A673 (cell line): ENCODE measurements at places on chromosomes 3 and 15. TPM values are rescaled to one million over a fixed set of nuclear protein-coding genes. Genes with fewer than 3 reads are reported as not detected.

CCR3 gene
- not detected in 2 replicates for total RNA-seq

DNA sequence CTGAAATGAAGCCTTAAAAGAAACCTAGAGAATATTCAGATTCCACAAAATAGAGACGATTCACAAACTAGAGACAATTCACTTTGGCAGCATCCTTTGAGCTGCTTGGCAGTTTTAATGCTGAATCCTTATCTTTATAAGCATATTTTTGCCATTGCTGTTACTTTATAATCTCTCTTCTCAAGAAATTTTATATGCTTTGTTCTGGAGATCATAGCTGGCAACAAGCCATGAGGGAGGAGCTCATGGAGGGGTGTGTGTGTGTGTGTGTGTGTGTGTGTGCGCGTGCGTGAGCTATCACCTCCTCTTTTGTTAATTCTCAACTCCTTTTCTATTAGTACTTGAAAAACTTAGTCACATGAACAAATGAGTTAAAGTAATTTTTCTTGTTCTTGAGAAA is 495.0 kb upstream of the RGMA start:
- no peak for DNase-seq
- no peak overlapping the region for H3K27ac ChIP-seq
- no peak overlapping the region for H3K4me3 ChIP-seq
- H3K4me1 ChIP-seq: no peaks in the 10 kb centered on the region

GRCh38 chr3:78690766-78691165 is 1077.0 kb downstream of the ROBO1 start:
- H3K4me3 ChIP-seq: no peak overlapping the region
- H3K36me3 ChIP-seq: no peaks in the 10 kb centered on the region
- peaks cover 26% of the 10 kb centered on the region for H3K4me1 ChIP-seq

DNA sequence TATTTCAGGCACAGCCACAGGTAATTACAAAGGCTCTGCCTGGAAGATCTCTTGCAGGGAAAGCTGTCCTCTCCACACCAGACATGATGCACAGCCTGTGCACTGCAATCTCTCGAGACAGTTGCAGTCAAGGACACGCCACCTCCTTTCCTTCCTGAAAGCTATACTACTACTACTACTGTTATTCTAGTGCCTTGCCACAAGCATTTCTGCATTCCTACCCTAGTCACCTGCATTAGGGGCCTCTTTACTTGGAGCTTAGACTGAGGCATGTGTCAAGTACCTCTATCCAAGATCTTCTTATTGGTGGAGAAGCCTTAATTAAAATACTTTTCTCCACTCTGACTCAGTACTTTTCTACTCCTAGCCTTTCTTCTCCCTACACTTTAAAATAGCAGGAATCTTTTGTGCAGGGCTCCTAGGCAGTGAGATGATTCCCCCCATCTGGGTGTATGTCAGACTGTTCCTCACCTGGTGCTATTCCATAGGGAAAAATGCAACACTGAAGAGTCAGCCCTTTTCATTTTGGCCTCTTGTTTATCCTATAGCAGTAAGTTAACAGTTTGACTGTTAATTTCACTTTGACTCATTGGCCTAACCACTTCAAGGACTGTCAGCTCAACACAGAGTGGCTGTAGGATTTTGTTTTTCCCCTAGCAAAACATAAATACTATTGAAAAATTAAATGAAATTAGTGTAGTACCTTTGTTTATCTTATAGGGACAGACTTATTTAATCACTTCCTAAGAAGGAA is 78.9 kb downstream of the ESYT3 start:
- H3K27ac ChIP-seq: no peak overlapping the region
- no peaks in the 10 kb centered on the region for H3K36me3 ChIP-seq
- H3K4me1 ChIP-seq: no peaks in the 10 kb centered on the region
- H3K4me3 ChIP-seq: no peak overlapping the region
- no peaks in the 10 kb centered on the region for H3K27me3 ChIP-seq

DNA sequence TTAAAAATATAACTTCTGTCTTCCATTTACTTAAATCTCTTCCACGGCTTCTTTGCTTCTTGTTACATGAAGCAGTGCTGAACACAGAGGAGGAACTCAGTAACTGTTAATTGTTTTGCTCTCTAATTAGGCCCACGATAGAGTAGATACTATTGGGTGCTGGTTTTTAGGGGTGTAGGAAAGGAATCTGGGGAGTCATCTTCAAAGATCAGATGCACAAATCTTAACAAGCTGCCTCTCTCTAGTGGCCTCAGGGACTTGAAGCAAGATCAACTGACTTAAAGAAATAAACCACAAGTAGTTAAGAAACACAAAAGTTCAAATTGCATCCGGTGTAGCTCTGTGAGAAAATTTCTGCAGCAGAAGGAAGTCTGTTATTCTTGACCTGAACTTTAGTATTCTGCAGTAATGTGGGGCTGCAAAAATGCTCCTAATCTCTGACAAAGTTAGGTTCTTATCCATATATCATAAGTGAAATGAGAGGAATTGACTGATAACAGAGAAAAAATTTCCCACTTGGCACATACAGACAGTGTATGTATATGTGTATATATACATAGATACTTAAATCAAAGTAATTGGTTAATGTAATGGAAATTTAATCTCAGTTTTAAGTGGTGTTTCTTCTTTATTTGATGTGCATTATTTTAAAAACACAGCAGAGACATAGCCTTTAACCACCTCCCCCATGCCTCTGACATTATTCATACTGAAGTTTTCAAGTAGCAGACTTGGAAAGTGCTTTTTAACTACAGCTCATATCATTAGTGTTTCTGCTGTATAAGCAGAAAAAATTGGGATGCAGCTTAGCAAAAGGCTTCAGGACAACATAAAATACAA is 51.8 kb downstream of the CHST2 start:
- DNase-seq: no peak
- H3K4me3 ChIP-seq: no peak overlapping the region
- no peak overlapping the region for H3K27ac ChIP-seq
- no peaks in the 10 kb centered on the region for H3K4me1 ChIP-seq
- no peaks in the 10 kb centered on the region for H3K36me3 ChIP-seq

GRCh38 chr15:99098426-99098825 is 6.5 kb upstream of the SYNM start:
- H3K36me3 ChIP-seq: no peaks in the 10 kb centered on the region
- no peak overlapping the region for H3K4me3 ChIP-seq
- no peaks in the 10 kb centered on the region for H3K4me1 ChIP-seq
- H3K27me3 ChIP-seq: peaks cover 7% of the 10 kb centered on the region

DNA sequence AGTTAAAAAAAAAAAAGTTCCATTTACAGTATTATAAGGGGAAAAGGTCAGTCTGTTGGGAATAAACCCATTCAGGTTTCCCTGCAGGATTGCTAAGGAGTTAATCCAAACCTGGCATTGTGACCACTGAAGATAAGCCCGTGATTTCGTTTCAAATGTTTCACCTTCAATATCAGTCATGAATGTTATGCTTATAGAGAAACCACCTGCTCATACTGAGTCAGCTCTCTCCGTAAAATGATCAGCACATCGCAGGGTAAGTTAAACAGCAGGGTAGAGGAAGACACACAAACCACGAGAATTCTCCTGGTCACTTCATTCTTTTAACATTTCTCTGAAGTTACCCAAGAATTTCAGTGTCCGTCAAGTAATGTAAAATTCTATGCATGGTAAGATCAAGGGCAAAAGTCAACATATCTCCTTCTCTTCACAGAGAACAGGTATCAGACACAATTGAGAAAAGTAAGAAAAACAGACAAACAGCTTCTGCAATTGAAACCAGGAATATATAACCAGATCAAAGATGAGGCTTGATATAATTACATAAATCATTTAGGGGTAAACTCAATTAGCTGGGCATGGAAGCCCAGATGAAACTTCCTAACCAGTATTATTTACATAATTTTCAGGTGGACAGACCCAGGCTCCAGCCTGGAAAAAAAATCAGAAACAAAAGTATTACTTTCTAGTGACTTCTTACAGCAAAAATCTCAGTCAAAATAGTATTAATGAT is 67.6 kb upstream of the ARHGEF3 start:
- H3K4me3 ChIP-seq: no peak overlapping the region
- H3K36me3 ChIP-seq: no peaks in the 10 kb centered on the region
- no peaks in the 10 kb centered on the region for H3K4me1 ChIP-seq
- no peaks in the 10 kb centered on the region for H3K27me3 ChIP-seq
- no peak overlapping the region for H3K27ac ChIP-seq
